CD4-positive, alpha-beta T cell treated with Interleukin-1 beta for 1 hour (primary cell): ENCODE measurements at places on chromosomes 6 and 20.
A peak's percentile ranks its signal among the peaks of the same experiment; 100 is the strongest.

DNA sequence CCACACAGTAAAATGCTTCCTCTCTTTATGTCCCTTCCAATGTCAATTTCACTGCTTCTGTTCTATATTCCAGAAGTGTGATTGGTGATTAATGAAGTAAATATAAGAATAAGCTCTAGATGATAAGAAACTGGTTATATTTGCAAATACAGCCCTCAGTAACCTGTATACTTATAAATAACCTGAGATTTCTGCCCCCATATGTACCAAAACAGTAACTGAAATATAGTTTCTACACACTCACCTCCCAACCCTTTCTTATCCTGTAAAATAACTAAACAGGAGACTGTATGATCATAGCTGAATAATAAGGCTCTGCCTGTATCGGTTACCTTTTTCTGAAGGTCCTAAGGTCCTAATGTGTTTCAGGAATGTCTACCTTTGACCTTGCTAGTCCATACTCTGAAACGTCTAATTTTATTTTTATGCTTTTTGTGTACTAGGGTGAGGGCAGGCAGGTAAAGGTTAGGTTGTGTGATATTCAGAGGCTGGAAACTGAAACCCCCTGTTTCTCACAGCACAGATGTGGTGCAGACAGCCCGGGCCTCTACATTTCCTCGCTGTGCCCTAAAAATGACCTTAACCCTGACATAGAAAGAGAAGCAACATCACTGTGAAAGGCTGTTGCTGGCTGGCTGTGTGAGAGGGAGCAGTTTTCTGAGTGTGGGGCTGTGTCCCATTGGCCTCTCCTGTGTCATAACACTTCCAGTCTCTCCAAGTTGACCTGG lies 378.8 kb downstream of the CENPW start:
- DNase-seq: no peak

GRCh38 chr6:17280552-17281090 lies 540 bp upstream of the RBM24 start:
- DNase-seq: no peak

GRCh38 chr20:43016257-43016656 lies 173.4 kb downstream of the PTPRT start:
- DNase-seq: no peak

DNA sequence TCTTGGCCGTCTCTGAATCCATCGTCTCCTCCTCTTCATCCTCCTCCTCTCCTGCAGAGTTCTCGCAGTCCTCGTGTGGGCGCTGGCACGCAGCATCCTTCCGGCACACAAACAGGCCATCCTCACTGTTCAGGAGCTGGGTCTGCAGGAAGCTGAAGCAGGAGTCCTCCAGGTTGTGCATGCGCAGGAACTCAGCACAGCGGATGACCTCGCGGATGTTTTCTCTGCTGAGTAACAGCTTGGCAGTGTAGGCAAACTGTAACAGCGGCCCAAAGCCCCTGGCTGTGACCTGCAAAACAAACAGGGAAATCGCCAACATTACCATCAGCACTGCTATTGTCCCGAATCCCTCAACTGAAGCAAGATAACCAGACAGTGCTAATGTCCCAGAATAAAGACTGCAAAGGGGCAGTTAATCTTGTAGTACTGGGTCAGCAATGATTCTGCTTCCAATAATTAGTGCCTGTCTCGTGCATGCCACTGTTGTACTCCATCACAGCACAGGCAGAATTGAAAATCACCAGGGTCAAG lies 57.4 kb downstream of the GJA10 start:
- DNase-seq: no peak

GRCh38 chr6:167350275-167350696 lies 25.4 kb downstream of the TTLL2 start:
- DNase-seq: peak; percentile 2

DNA sequence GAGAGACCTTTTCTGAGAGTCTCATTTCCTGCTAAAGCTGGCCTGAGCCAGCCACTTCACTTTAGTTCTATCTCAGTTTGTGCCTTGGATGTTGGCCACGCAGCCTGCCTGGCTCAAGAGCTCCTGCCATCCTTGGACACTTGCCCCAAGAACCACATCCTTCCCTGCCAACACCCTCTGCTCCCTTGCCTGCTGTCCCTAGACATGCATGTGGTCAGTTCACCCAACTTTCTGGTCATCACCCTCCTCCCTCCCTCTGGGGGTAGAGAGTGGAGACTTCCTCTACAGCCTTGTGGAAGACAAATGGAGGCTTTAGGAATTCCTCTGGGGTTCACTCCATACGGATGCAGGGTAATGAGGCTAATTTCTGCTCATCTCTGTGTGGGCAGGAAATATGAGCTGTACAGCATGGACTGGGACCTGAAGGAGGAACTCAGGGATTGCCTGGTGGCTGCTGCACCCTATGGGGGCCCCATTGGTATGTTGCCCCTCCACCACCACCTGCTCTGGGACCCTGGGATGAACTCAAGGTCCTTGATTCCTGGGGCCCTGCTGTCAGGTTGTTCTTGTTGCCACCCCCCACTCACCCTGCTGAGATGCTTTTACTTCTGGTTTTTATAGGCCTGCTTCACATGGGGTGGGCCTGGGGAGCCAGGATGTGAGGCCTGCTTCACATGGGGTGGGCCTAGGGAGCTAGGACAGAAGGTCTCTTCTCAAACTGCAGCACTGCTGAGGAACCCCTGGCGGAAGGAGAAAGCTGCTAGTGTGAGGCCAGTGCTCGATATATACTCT lies 13.8 kb upstream of the PTPRA start:
- no peak for DNase-seq

DNA sequence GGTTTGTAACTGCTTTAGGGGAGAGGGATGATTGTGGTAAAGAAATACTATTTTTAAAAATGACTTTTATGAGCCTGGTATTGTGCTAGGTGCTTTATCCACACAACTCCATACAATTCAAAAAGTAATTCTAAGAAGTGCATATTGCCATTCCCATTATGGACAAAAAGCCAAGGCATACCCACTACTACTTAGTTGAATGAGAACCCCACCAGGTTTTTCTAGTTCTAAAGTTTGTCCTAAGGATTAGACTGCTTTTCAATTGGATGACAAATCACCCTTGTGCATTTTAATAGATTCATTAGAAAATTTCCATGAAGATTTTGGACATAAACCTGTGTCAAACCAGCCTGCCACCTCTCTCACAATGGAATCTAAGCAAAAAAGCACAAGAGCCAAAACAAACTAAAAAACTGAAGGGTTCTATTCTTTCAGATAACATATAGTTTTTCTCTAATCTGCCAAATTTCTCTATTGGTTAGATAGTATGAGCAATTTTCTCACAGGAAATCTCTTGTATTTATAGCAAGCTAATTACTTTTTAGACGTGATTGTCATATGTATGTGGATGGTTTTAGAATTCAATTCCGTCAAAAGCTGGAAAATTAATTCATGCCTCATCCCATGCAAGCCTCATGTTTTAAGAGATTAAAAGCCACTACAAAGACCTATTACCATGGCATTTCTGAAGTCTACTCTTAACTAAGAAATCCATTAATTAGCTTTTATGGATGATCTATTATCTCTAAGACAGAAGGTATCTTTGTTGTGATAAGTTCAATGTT lies 325.5 kb downstream of the RNGTT start:
- DNase-seq: no peak

- DNase-seq: no peak
These were observed 1287.0 kb upstream of the GJE1 start for GRCh38 chr6:140845701-140846100.
